Stimulated activated CD4-positive, alpha-beta T cell treated with anti-CD3 and anti-CD28 coated beads, Interleukin-2, amount 100 ng/mL, for 4 hours (primary cell): ENCODE measurements at places on chromosomes 1 and 21.

GRCh38 chr1:81577004-81577697, 223.6 kb upstream of the ADGRL2 start:
- no peak for DNase-seq

GRCh38 chr1:206502403-206502802, 4.9 kb upstream of the RASSF5 start:
- no peak for DNase-seq

GRCh38 chr21:26583769-26584168, 10.7 kb upstream of the CYYR1 start:
- DNase-seq, result no peak

GRCh38 chr1:44924835-44925464, 61.4 kb downstream of the EIF2B3 start:
- DNase-seq, result no peak

GRCh38 chr1:15737324-15738319, 1.6 kb downstream of the SLC25A34 start:
- DNase-seq, result no peak

DNA sequence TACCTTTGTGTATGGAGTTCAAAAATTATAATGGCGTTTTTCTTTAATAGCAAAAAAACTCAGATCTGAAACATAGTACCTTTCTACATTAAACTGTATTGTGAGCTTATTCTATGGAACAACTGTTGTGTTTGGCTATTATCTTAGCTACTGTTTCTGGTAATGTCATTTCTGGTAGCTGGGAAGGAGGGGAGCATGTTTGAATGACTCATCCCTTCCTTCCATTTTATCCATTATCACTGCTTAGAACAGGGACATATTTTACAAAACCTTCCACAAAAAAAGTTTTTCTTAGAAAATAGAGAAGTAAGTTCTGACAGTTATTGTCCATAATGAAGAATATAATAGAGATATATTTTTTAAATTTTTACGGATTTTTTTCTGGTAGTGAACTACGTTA, 128.3 kb downstream of the NRDC start:
- DNase-seq, result no peak

DNA sequence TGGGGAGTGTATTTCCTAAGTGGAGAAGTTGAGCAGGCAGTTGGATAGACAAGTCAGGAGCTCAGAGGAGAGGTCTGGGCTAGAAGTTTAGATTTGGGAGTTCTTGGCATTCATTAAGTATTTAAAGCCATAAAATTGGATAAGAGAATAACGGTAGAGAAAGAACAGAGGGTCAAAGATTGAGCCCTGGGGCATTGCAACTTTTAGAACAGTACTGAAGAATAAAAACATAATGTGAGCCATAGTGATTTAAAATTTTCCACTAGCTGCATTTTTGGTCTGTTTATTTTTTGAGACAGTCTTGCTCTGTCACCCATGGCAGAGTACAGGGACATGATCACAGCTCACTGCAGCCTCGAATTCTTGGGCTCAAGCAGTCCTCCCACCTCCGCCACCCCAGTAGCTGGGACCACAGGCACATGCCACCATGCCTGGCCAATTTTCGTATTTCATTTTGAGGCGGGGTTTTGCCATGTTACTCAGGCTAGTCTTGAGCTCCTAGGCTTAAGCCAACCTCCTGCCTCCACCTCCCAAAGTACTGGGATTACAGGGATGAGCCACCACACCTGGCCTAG, 85.9 kb upstream of the SOX13 start:
- DNase-seq, result no peak

- no peak for DNase-seq
These were observed 6.5 kb upstream of the IGSF3 start for GRCh38 chr1:116674011-116674531.

- no peak for DNase-seq
These were observed 6.0 kb downstream of the TXNIP start for GRCh38 chr1:145990249-145990855.

- no peak for DNase-seq
These were observed 134.6 kb upstream of the KCNK1 start for GRCh38 chr1:233479110-233479890.

GRCh38 chr1:160284220-160284781, 632 bp downstream of the PEX19 start:
- no peak for DNase-seq

GRCh38 chr1:43669878-43670277, 19.9 kb downstream of the KDM4A start:
- no peak for DNase-seq

DNA sequence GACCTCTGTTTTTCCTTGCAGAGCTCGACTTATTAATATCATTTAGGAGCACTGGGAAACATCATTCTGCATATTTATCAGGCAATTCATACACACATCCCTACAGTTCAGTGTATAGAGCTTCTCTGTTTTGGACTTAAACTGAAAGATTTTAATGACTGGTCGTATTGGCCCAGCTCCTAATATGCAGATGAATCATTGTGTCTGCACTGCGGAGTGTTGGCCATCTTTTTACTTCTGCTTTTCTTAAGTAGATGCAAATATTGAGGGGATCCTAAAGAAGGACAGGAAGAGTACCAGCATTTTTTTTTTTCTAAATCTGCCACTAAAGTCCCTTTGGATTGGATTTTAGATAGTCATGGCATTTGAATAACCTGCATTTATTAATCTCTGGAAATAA, 154.8 kb downstream of the BACH1 start:
- no peak for DNase-seq

GRCh38 chr1:228279722-228280105, 71.9 kb downstream of the OBSCN start:
- DNase-seq, result no peak

- DNase-seq, result no peak
These were observed 52.5 kb downstream of the RASAL2 start for GRCh38 chr1:178146436-178146835.
